ENCODE measurements at places on chromosomes 1 and 21.

- DNase-seq, result no peak
Measured at GRCh38 chr1:224116131-224116530, 2.2 kb downstream of the FBXO28 start.

DNA sequence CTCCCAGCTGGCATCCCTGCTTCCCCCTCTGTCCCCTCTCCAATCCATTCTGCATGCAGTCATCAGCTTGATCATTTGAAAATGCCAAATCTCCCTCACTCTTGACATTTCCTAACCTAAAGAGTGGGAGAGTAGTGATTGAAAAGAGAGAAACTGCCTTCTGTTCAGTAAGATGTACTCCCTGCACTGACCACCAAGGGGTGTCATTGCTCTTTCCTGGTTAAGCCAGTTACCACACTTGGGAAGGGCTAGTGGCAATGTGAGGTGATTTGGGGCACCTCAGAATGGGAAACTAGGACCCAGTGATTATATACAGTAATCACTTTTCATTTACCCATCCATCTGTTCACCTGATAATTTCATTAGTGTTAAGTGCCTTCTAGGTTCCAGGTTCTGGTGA lies 6.9 kb upstream of the TMEM269 start:
- no peak for DNase-seq

DNA sequence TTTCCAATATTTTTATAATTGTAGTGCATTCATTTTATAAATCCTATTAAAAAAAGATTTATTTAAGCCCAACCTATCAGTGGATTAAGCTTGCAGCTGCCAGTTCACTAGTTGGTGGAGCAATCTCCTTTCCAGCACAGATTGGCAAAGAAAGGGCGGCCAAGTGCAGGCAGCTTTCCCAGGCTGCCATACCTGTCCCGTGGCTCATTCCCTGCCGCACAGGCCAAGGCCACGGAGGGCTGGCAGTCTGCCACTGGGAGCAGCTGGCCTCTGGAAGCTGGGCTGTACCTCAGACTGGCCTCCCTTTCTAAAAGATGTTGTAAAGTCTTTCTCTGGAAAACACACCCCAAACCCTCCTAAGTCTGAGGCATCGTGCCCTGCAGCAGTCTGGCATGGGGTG lies 74.2 kb downstream of the SIM2 start:
- no peak for DNase-seq

DNA sequence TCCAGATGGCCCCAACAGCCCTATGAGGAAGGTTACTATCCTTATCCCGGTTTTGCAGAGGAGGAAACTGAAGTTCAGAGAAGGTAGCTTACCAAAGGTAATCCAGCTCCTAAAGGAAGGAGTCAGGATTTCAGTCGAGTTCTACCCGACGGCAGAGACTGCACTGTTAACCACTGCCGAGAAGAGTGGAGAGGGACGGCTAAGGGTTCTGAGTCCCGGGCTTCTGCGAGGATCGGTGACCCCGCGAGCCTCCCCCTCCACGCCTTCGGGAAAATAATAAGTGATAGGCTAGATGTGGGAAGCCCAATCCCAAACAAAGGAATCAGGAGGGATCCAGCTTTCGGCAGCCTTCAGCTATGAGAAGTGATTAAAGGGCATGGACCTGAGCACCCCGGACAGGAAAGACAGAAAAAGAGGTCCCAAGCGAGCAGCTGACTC lies 587 bp downstream of the TMEM53 start:
- no peak for DNase-seq

DNA sequence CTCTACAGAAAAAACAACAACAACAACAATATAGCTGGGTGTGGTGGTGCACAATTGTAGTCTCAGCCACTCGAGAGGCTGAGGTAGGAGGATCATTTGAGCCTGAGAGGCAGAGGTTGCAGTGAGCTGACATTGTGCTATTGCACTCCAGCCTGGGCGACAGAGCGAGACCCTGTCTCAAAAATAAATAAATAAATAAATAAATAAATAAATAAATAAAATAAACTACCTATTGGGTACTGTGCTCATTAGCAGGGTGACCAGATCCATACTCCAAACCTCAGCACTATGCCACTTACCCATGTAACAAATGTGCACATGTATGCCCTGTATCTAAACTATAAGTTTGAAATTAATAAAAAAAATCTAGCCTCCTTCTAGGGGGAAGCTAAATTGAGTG lies 369.4 kb upstream of the AJAP1 start:
- no peak for DNase-seq

Data from NCI-H187 treated with DMSO at 0.1 percent for 48 hours (cell line).